RWPE1 (cell line): ENCODE measurements at places on chromosomes 13 and 19.

GRCh38 chr19:3618144-3618810 is 8.3 kb downstream of the CACTIN start:
- DNase-seq, result peak; percentile 52

DNA sequence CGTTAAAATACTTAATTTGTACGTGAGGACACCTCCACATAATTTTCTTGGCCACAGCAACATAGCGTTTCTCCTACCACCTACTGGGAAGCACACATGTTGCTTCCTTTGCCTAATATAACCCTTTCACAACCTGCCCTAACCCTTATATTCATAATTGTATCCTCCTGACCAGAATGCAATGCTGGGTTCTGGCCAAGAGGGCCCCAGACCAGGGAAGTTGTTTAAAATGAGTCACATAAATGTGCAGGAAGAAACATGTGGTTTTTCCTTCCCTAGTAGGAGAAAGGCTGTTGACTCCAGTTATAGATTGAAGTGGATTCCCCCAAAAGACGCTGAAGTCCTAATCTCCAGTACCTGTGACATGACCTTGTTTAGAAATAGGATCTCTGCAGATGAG is 187.3 kb downstream of the NUFIP1 start:
- peak; percentile 84 for DNase-seq

DNA sequence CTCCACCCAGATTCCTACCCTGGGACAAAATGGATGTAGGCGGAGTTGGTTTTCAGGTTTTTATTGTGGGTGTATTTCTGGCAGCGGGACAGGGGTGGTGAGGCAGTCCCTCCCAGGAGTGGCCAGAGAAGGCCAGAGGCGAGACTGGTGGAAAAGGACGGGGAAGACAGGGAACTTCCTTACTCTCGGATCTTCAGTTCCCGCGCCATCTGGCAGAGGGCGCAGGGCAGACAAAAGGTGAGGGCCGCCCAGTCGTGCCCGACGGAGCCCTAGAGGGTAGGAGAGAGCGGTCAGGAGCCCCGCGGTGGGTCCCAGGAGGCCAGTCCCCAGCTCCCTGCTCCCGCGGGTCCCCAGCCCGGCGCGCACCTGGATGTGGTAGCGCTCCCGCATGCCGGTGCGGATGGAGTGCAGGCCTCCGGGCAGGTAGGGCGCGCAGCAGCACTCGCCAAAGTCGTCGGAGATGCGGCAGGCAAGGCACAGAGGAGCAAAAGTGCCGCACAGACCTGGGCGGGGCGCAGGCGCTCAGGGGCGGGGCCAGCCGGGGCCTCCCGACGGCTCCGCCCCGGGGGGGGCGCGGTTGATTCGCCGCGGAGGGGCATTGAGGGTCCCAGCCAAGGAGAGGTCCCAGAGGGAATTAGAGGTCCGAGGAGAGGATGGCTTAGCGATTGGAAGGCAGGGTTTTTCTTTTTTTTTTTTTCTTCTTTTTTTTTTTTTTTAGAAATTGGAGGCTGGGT is 3.0 kb downstream of the CNFN start:
- peak; percentile 80 for DNase-seq

DNA sequence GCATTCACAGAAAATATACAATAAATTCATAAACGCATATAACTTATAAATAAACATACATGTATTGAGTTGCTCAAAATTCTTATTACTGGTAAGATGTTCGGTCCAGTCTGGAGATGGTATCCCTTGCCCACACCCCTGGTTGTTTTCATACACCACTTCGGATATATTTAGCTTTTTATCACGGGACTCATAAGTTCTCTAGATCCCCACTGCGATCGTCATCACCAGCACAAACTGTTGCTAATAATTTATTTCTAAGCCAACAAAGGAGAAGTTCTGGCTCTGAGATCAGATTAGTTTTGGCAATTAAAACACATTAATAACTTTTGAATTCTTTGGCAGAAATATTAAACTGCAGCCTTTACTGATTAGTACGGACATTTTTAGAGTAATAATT is 23.0 kb upstream of the SGCG start:
- DNase-seq, result no peak

DNA sequence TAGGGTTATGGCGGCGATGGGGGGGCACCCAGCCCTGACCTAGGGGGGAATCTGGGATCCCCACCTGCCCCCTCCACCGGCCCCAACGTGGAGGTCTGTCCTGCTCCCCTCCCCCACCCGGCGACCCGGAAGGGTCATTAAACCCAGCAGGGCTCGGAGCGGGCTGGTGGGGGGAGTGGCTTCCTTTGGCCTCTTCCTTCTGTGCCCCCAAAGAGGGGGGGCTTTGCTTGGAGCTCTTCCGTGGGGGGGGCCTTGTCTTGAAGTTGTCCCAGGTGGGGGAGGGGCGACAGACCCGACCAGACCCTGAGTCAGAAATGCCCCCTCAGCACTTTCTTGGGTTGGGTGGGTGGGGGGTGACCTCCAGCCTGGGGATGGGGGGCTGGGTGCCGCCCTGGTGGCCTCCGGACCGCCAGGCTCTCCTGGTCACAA is 1.5 kb downstream of the ARID3A start:
- DNase-seq, result no peak

GRCh38 chr19:16801600-16802013 is 27.6 kb upstream of the SIN3B start:
- DNase-seq, result no peak

GRCh38 chr13:106099765-106100164 is 435.7 kb downstream of the EFNB2 start:
- no peak for DNase-seq

- no peak for DNase-seq
Observed at GRCh38 chr19:45151320-45151719, 9.5 kb downstream of the NKPD1 start.

- DNase-seq, result no peak
Observed at GRCh38 chr13:23506807-23507291, 63.4 kb upstream of the TNFRSF19 start.

GRCh38 chr19:47839913-47840312 is 18.2 kb downstream of the CRX start:
- no peak for DNase-seq

- no peak for DNase-seq
Observed at GRCh38 chr13:110250258-110250891, 56.6 kb downstream of the COL4A1 start.

DNA sequence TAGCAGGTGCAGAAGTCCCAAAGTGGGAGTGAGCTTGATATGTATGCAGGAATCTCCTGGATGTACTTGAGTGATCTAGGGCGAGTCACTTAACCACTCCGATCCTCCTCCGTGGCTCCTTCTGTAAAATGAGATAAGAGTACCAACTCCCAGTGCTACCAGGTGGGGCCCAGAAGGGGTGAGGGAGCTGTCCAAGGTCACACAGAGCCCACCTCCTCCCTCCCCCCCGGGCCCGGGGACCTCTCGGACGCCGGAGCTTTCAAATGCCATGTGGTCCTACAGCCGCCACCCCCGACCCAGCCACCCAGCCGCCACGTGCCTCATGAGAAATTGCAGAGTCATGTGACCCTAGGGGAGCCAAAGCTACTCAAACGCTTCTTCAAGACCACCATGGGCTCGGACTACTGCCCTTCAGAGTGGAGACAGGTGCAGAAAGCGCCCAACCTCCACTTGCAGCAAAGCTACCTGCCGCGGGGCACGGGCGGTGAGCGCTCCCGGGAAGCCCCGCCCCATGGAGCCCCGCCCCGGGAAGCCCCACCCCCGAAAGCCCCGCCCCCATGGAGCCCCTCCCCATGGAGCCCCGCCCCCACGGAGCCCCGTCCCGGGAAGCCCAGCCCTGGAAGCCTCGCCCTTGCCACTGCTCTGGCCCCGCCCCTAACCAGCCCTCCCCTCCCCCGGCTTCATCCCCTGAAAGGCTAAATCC is 10.1 kb upstream of the ZNF358 start:
- DNase-seq, result peak; percentile 81

DNA sequence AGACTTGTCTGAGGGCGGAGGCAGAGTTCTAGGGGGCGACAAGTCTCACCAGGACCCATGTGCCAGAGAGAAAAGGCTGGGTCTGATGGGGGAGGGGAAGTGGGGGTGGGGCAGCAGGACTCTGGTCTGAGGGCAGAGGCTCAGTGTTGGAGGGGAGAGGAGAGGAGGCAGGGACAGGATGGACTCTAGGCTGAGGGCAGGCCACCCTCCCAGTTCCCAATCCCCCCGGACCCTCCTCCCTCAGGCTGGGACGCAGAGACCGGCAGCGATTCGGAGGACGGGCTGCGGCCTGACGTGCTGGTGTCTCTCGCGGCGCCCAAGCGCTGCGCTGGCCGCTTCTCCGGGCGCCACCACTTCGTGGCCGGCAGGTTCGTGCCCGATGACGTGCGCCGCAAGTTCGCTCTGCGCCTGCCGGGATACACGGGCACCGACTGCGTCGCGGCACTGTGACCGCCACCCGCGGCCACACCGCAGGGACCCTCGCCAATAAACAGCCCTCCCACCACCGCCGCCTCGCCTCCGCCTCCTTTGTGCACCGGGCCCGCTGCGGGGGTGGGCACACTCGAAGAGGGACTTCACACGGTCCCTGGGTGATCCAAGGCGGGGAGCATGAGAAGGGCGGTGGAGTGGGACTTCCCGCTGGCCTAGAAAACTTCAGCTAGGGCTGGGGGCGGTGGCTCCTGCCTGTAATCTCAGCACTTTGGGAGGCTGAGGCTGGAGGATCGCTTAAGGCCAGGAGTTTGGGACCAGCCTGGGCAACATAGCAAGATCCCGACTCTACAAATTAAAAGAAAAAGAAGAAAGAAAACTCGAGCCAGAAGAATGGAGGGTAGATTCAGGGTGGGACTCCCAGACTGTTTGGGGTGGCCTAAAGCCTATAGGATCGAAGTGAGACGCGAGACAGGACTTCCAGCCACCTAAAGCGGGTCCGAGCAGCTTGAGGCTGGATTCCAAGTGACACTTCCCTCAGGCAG is 703 bp upstream of the CILP2 start:
- DNase-seq, result no peak

GRCh38 chr19:46691104-46691503 is 25.8 kb downstream of the PRKD2 start:
- no peak for DNase-seq

DNA sequence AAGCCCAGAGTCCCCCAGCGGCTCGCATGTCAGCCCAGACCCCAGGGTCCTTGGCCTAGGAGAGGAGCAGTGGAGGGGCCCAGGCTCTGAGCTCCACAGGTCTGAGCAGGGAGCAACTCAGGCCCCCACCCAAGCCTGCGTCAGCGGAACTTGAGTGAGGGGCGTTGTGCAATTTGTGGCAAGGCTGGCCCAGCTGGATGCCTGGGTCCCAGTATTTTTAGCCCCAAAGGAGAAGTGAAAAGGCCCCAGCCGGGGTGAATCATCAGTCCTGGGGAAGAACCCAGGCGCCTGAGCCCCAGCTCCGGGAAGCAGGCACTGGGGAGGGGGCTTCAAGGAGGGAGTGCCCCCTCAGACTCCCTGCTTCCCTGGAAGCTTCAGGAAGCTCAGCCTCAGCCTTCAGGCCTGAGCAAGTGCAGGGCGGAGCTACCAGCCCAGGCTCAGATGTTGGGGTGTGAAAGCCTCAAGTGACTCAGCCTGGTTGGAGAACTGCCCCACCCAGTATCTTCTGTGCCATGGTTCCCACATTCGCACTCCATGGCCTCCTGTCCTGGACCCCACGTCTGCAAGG is 7.2 kb downstream of the MED29 start:
- peak; percentile 84 for DNase-seq

DNA sequence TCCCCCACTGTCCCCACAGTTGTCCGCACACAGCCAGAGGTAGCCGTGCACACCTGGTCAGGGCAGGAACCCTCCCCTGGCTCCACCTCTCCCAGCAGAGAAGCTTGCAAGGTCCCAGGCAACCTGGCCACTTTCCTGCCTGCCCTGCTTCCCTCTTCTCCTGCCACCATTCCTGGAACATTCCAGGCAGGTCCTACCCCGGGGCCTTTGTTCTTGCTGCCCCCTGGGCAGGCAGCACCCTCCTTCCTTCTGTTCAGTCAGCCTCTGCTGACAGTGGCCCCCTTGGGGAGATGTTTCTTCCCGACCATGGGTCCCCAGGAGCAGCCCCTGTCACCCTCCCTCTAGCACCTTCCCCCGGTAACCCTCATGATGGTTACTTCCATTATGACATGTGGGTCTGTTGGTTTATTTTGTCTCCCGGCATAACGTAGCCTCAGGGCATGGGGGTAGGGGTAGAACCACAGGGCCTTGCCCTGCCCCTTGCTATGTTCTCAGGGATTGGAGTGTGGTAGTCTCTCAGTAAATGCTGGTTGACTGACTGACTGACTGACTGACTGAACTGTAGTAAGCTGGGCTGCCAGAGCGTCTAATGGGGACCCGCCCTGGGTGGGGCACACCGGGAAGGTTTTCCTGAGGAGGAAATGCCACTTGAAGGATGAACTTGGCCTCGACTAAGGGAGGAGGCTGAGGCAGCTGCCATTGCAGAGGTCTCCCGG is 10.8 kb downstream of the PAK4 start:
- no peak for DNase-seq

DNA sequence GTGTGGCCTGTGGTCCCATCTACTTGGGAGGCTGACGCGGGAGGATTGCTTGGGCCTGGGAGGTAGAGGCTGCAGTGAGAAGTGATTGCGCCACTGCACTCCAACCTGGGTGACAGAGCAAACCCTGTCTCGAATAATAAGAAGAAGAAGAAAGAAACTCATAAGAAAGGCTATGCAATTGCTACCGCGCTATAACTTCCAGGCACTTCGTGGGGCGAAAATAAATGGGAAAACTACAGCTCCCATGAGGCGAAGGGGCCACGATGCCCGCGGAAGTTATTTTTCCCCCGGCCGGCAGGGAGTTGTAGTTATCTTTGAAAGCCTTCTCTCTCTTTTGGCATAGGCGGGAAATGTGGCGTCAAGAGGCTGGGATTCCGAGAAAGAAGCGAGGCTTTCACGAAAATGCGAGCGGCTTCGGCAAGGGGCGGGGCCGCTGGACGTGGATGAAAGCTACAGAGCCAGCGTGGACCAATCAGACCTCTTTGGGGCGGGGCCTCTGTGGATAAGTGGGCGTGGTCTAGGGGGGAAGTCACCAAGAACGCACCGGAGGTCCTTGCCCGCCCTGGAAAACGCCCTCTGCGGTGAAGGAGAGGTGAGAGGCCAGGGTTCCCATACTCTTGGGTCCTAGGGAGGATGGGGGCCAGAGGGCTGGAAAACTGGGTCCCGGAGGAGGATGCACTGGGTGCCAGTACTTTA is at the start of gene NUCB1:
TSS of gene NUCB1 (plus strand) at position 532 of the 696 bp plus-strand sequence. CDS start 485 bp downstream, outside the sequence.
- peak; percentile 99 for DNase-seq

- DNase-seq, result no peak
Observed at GRCh38 chr13:96671073-96671472, 323.2 kb downstream of the OXGR1 start.
